ENCODE measurements at places on chromosomes 6 and 20.

- no peak for DNase-seq
Observed at GRCh38 chr6:118656847-118657451, 5.6 kb upstream of the CEP85L start.

DNA sequence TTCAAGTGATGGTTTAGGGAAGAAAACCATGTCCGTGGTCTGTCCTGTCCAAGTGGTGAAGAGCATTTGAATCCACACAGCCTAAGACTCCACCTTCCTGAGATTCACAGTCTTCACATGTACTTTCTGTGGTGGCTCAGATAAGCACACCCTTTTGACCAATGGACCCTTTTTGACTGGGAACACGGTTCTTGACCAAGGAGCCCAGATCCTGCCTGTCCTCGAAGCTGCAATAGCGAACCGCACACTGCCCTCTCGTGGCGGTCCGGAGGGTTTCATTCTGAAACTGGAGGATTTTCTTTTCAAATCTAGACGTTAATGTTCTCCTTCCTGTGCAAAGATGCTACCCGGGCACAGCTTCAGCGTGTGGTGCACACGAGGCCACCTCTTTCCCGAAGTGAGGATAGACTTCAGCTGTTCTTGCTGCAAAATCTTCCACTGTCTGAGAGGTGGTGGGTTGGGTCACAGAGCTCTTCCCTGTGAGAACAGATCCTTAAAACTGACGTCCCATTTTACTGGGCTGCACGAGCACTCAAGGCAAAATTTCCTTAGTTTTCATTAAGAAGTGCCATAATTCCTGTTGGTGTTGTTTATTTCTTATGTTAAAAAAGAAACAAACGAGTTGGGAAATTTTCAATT, 90.5 kb downstream of the SYNJ2 start:
- DNase-seq = peak; percentile 51

- DNase-seq = peak; percentile 54
Observed at GRCh38 chr20:16803965-16804792, 56.0 kb downstream of the OTOR start.

DNA sequence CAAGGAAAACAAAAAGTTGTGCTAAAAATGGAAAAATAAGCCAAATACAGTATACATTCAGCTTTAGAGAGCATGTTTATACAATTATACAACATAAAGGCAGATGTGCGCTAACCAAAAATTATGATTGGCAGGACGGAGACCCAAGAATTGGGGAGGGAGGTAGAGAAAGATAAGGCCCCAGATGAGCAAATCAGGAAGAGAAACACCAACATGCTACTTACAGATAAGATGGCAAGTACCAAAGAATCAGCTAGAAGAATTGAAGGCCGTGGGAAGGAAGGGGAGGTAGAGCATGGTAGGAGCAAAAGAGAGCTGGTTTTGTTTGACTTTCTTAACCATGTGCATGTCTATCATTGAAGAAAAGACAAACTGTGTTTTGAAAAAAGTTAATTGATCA, 45.4 kb downstream of the PRND start:
- DNase-seq = no peak

DNA sequence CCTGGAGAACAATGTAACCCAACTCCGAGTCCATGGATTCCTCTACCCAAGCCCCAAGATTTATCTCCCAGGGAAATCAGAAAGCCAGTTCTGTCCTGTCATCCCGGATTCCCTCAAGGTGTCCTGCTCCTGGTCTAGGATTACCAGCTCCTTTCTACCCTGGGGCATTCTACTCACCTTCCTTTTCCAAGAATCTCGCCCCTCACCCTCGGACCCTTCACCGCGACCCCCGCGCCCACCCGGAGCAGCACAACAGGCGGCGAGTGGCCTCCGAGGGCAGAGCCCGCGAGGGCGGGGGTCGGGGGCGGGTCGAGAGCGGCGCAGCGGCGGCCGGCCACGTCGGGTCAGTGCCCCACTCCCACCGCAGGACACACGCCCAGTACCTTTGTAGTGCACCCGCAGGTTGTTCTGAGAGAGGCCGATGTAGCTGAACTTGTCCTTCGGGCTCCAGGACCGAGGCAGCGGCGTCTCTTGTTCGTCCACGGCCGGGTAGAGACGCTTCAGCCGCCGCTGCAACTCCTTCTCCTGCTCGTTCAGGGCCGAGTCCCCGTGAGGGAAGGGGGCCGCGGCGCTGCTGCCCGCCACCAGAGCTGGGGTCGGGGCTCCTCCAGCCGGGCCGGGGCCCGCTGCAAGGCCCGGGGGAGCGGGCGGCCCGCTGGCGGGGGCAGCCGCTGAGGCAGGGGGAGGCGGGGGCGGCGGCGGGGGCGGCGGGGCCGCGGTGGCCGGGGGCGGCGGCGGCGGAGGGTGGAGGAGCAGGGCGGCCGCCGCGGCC, 897 bp downstream of the RANBP9 start:
- peak; percentile 54 for DNase-seq

- DNase-seq = peak; percentile 60
Observed at GRCh38 chr20:39631557-39631956, 669.4 kb downstream of the DHX35 start.

DNA sequence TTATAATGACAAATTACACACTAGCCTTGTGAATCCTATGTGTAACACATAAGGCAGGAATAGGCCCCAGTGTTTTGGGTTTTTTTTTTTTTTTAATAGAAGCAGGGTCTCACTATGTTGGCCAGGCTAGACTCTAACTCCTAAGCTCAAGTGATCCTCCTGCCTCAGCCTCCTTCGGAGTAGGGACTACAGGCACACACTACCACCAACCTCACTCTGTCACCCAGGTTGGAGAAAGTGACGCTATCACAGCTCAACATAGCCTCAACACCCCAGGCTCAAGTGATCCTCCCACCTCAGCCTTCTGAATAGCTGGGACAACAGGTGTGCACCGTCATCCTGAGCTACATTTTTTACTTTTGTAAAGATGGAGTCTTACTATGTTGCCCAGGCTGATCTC, 205.8 kb upstream of the RREB1 start:
- DNase-seq = no peak

DNA sequence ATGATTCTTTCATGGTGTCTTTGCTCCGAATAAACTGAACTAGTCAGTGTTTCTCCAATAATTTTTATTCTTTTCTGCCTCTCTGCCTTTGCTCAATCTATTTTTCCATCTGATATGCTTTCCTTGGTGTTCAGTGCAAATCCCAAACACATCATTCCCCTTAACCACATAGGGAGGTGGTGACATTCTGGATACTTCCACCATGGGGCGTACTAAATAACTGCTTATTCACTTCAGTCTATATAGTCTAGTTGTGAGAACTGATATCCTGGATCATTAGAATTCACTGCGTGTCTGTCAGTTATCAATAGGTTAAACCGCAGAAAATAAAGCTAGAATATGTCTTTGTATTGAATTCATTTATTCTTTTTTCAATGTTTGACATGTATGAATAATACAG, 83.1 kb downstream of the KCNQ5 start:
- no peak for DNase-seq

DNA sequence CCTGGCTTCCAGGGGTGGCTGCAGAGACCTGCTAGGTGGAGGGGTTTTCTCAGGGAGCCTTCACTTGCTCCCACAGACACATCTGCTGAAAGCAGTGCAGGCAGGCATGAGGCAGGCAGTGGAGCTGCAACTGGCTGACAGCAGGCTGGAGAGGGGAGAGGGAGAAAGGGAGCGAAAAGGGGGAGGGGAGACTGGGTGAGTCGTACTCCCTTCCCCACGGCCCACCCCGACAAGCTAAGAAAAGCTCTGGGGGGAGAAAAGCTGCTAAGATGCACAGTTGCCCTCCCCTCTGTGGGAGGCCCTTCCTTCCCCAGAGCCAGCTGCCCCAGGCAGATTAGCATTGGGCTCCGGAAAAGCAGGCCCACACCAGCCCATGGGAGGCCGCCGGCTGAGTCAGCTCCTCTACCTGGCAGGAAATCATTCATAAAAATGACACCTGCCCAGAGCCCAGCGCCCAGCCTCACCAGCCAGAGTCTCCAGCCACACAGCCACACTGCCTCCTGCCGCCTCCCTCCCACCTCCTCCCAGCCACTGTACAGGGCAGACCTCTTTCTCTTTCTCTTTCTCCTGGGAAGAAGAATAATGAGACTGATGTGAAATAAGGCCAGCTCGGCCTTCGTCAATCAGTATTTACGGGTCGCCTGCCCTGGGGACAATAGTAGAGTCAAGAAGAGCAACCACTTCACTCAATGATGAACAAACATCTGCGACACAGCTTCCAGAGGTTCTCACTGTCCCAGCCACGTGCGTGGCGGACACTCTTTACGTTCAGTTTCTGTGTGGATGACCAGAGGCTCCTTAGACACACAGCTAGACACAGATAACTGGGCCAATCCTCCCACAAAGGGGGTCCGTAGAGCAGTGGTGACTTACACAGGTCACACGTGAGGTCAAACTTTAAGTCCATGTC, 7.7 kb upstream of the C20orf203 start:
- DNase-seq = peak; percentile 79

DNA sequence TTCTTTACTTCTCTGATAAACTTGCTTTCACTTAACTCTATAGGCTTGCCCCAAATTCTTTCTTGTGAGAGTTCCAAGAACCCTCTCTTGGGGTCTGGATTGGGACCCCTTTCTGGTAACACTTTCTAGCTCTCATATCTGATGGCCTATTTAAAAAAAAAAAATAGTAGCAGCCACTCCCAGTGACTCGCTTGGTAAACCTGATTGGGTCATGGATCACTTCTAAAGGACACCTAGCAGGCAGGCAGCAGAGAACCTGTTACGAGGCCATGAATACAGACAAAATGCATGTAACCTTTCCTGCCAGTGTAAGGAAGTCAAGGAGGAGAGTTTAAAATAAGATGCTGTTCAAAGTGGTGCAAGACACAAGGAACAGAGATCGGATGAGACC, 9.1 kb upstream of the SERPINB6 start:
- no peak for DNase-seq

GRCh38 chr20:46357030-46357514, 48.8 kb upstream of the CDH22 start:
- DNase-seq = no peak

- no peak for DNase-seq
Observed at GRCh38 chr6:38443352-38444144, 196.2 kb downstream of the BTBD9 start.

DNA sequence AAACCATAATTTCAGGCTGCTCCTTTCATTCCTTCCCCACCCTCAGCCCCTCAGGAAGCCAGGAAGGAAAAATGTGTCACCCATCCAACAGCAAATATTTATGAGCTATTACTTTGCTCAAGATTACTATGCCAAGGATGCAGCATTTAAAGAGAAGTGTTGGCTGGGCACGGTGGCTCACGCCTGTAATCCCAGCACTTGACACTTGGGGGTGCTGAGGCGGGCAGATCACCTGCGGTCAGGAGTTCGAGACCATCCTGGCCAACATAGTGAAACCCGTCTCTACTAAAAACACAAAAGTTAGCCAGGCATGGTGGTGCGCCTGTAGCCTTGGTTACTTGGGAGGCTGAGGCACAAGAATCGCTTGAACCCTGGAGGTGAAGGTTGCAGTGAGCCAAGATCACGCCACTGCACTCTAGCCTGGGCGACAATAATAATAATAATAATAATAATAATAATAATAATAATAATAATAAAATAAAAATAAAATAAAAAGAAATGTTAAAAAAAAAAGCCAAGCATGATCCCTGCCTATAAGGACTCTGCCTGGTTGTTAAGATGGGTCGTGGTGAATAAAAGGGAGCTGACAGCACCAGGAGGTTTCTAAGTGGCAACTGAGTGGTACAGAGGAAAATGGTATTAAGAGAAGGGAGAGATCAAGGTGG, 20.5 kb upstream of the TIAM2 start:
- DNase-seq = no peak

DNA sequence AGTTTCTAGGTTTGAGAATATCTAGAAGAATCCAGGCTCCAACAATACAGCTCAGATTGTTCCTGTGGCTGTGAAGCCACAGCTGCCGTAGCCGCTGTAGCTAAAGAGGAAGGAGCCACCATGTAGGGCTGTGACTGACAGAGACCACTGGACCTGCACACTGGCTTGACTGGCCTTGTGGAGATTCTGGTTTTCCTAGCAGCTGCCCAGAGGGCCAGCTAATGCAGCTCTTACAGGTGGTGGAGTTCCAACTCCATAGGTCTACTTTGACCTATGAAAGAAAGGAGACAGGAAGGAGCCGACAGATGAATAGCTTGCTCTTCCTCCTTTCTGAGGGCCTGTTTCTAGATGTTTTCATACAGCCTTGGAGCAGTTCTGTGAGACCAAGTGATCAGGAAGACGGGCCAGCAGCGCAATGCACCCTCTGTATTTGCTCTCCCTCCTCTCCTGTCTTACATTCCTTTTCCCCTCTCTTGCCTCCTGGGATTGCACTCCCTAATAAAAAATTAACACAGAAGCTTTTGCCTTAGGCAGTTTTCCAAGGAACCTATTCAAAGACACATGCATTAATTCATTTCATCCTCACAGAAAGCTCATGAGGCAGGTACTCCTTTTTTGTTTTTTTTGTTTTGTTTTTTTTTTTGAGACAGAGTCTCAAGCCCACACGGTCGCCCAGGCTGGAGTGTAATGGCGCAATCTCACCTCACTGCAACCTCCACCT, 51.8 kb upstream of the MYB start:
- no peak for DNase-seq

DNA sequence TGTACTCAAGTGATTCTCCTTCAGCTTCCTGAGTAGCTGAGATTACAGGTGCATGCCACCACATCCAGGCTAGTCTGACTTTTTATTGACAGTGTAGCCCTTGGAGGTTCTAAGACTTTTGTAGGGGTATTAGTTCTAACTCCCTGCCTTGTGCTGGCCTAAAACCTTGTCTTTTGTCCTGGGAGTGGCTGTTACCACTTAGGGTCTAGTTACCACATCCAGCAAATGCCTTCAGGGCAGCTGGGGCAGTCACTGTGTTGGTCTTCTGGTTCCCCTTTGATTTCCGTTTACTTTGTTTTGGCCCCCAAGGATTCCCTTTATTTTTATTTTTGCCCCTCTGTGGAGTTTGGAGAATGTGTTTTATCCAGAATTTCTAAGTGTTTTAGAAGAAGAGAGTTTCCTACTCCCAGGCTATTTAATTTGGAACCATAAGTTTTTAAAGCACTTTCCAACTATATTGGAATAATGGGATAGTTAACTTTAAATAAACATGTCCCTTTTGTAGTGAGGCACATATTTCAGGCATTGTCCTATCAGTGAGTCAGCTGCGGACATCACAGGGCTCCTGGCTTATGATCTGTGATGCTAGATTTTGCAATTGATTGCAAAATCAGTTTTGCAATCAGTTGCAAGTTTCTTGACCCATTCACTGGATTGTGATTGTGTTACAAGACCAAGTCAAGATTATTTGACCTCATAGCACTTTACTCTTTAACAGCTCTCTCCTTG, 25.0 kb downstream of the IL22RA2 start:
- DNase-seq = no peak

- no peak for DNase-seq
Observed at GRCh38 chr6:142784344-142784743, 160.6 kb downstream of the HIVEP2 start.

GRCh38 chr20:61482901-61483300, 230.8 kb downstream of the CDH4 start:
- no peak for DNase-seq

DNA sequence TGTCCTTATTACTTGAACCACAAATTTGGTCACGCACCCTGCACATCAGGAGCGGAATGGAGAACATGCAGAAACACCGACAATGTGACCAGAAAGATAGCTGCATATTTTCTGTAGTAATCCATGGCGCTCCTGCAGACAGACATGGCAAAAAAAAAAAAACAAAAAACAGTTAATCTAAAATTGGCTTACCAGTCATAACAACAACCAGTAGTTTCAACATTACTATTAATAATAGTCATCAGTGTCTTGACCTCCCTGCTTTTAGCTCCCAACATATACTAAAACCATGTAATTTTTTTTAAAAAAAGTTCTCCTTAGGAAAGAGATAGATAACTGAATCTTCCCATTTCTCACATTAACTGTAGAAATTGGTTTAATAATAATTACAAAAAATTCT, 6.8 kb downstream of the CGA start:
- no peak for DNase-seq

- DNase-seq = no peak
Observed at GRCh38 chr6:46888031-46888430, 33.7 kb downstream of the ADGRF5 start.
